Motor neuron (in vitro differentiated cells): ENCODE measurements at places on chromosomes 11 and 22. TPM values are rescaled to one million over a fixed set of nuclear protein-coding genes. Genes with fewer than 3 reads are reported as not detected.
A peak's percentile ranks its signal among the peaks of the same experiment; 100 is the strongest.

DNA sequence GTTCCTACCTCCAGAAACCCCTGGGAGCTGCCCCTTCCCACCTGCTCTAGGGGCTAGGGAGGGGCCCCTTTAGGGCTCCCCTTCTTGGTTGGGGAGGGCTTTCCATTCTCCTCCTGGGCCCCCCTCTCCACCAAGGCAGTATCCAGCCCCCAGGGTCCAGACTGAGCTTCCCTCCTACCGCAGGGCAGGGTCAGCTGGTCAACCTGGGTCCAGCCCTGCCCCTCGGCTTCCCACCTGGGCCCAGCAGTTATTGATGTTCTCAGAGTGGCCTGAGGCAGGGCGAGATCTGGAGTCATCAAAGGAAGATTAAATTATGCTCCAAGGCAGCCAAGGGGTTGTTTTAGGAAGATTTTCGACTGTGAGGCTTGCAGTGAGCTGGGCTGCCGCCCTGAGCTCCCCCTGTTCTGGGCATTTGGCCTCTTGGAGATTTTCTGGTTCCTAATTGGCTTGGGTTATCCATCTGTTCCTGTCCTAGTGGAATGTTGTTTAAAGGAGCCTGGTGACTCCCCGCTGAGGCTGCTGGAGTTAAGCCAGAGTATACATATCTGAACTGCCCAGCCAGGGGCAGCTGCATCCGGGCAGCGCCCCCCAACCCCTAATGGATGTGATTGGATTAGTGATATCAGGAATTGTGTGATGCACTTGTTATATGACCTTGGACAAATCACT, 1.8 kb upstream of the SLC22A8 start:
- ATAC-seq, result peak; percentile 21

- no peak for ATAC-seq
These were observed 154.6 kb downstream of the GRIK4 start for GRCh38 chr11:120666121-120666639.

DNA sequence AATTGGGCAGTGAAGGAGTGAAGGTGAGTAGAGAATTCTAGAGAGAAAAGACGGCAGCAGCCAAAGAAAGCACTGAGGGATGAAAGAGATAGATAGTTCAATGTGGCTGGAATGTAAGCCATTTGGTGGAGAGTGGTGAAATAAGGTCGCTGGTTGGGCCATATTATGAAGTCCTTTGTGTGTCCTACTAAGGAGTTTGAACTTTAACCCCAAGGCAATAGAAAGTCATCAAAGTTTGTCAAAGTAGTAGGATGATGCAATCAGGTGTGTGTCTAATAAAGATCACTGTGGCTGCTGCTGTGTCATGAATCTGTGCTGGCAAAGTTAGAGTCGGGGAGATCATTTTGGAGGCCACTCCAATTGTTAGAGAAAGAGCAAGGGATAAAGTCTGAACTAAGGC, 18.7 kb downstream of the RNF121 start:
- no peak for ATAC-seq

- ATAC-seq, result no peak
These were observed 2.9 kb upstream of the SHANK2 start for GRCh38 chr11:71255323-71255722.

- no peak for ATAC-seq
These were observed 39.9 kb downstream of the PTPRJ start for GRCh38 chr11:48020092-48020755.

DNA sequence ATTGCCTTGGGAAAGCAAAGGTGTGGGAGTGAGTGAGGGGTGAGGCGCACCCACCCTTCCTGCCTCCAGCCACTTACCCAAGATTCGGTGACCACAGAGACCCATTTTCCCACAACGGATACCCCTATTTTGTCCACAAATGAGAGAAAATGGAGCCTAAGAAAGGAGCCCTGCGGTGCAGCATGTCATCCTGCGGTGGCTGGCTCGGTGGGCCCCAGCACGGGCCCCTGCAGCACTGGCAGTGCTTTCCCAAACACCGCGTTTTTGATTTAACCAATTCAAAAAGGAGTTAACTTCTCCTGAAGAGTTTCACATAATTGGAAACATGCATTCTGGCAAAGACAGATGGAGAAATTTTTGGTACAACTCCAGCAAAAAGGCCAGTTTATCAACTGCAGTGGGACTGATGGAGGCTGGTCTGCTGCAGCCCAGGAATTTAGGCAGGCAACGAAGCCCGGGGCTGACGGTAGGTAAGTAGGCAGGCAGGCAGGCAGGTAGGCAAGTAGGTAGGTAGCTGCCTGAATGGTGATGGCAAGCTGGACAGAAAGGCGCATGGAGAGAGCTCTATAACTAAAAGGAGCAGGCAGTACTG, 84.2 kb downstream of the FDX1 start:
- no peak for ATAC-seq

Gene MMP8
- 0.10 and 0.11 TPM in 2 replicates for total RNA-seq

DNA sequence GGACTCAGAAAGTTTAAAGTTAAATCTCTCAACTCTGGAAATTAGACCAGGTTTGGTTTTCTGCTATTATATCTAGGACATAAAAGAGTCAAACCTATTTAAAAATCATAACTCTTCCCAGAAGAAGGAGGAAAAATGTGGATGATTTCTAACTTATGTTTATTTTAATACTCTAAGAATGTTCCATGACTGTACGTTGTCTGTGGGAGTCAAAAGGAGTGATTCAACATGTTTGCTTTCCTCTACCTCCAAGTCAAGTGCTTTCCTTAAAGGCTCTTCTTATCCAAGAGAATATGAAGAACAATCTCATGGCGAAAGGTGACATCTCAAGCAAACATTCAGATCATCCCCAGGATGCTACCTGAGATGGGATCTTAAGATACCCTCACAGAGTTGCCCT, 21.6 kb downstream of the OR51E1 start:
- no peak for ATAC-seq

Gene SLC22A25
- total RNA-seq, result 0.50 TPM in 1 of 2 replicates, not detected in the other

Gene TRIM49D1
- total RNA-seq, result 0.18 TPM in 1 of 2 replicates, not detected in the other

Gene HPX
- total RNA-seq, result 0.87 and 1.2 TPM in 2 replicates

DNA sequence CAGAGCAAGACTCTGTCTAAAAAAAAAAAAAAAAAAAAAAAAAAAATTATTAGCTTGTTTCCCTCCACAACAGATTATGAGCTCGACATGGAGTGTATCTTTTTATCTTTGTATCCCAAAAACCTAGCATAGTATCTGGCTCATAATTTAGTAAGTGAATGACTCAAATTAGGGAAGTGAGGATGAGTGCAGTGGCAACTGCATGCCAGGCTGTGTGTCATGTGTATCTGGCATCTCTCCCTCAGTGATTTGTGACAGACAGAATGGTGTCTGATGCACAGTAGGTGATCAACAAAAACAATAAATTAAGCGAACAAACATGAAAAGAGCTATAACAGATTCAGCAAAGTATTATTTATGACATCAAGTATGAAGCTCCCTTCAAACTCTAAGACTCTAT, 7.2 kb downstream of the STK33 start:
- ATAC-seq, result no peak

DNA sequence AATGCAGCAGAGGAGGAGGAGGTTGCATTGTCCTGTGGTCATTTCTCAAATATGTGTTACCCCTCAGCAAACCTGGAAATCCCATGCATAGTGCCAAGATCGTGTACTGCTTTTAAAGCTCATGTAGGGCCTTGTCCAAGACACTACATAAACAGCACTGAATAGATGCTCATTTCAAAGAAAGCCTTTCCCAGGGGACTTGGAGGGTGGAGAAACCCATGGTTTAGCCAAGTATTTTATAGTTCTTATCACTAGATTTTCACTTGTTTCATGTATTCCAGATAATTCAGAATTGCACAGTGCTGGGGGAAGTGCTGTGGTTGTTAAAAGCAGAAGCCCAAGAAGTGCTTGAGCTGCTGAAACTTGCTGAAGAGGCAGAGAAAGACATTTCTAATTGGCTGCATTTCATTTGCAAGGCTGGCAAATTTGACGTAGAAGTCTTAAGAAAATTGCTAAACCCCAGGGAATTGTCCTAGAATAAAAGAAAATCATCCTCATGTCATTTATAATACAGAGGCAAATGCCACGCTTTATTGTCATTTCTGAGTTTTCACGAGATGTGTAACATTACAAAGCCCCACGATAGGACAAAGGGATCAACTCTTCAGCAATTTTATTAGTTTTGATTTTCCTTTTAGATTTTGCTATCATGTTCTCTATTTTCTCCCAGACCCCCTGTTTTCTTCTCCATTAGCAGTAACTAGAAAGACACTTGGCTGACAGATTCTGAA, 20.1 kb downstream of the CSRP3 start:
- no peak for ATAC-seq

Gene CCDC73
- total RNA-seq, result 0.29 and 0.45 TPM in 2 replicates

DNA sequence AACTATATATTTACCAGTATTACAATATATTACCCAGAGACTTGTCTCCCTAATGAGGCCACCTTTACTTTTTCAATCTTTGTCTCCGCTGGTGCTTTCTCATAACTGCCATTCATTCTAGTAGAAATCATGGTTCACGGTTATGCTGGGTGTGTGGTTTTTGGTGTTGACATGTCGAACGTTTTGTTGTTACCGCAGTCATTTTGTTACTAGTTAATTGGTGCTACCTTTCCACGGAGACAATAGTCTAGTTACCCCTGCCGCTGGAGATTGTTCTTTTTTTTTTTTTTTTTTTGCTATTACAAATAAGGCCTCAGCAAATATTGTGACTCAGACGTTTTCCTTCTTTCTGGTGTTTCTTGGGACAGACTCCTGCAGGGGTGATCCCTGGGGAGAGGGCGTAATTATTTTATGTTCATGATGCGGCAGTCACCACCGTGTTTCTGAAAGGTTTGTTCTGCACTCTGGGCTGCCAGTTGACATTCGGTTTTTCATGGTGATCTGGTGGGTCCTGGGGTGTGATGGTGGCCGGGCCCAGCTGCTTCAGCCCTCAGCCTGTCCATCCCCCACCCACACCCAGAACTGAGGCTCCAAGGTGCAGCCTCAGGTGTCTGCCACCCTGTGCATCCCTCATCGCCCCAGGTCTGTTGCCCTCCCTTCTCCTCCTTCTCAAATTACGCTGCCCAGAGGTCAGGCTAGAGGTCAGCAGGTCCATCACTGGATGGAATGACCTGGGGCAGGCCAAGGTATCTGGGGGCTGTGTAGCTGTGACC, 28.6 kb downstream of the LRP5 start:
- ATAC-seq, result no peak

- ATAC-seq, result no peak
These were observed 93.7 kb downstream of the SOX6 start for GRCh38 chr11:16262645-16262955.

Gene SMIM35
- total RNA-seq, result 0.34 and 0.49 TPM in 2 replicates

DNA sequence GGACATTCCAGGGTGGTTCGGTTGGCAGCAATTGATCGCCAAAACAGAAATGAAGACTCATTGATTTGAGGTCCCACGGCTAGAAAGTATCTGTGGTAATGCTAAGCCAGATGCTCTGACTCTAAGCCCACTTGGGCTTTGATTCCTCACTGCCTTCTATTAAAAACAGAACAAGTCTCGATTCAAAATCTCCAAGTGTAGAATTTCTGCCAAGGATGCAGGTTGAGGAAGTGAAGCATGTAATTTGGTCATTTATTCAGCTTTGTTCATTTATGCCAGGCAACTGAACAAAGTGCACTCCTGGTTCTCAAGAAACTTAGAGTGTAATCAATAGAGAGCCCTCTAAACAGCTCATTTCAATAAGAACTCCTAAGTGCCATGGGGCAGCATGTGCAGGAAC, 2.3 kb upstream of the CEP295 start:
- no peak for ATAC-seq

Gene RAC2
- 82.6 and 94.3 TPM in 2 replicates for total RNA-seq

- ATAC-seq, result no peak
These were observed 18.1 kb downstream of the IL17REL start for GRCh38 chr22:49994361-49995040.

Gene MMP12
- total RNA-seq, result 0.29 and 0.30 TPM in 2 replicates

GRCh38 chr11:1502954-1503707, 16.6 kb upstream of the MOB2 start:
- ATAC-seq, result no peak

DNA sequence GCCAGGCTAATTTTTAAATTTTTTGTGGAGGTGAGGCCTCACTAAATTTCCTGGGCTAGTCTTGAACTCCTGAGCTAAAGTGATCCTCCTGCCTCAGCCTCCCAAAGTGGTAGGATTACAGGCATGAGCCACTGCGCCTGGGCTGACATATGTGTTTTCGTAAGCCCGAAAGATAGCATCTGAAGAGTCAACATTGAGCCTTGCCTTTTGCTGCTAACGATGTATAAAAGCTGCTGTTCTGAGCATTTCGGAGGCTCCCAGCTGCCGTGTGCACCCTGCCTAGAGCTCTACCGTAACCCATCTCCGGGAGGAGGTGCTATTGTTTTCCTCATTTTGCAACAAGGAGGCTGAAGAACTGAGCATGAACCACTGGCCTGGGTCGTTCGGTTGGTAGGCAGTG, 18.1 kb upstream of the PPP6R3 start:
- ATAC-seq, result no peak

- ATAC-seq, result no peak
These were observed 112.2 kb downstream of the SBF2 start for GRCh38 chr11:10181811-10182210.

DNA sequence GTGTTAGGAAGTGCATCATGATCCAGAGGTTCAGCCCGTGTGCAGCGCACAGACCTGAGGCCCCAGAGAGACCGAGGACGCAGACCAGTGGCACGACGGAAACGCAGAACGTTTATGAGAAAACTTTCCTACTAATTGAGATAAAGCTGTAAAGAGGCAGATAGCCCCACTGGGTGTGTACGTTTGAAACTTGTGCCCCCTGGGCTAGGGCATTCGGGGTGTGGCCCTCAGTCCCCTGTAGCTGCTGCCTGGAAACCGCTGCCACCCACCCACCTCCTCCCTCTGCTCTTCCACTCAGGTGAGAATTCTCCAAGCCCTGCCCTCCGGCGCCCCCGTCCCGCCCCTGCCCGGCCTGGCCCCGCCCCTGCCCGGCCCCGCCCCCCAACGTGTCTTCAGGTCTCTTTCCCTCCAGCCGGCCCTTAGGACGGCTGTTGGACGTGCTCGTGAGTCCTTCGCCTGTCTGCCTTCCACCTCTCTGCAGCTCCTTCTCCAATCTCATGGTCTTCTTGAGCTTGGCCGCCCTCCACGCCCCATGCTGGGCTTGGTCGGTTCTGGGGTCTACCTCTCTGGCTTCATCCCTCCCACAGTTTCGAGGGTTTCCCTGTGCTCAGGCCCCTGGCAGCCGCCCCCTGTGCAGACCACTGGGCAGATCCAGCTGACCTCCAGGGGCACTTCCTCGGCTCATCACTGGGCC, 12.1 kb downstream of the MAPK8IP2 start:
- ATAC-seq, result peak; percentile 20

- ATAC-seq, result no peak
These were observed 17.6 kb upstream of the CADM1 start for GRCh38 chr11:115521825-115522224.

Gene SYVN1
- 11.0 and 14.3 TPM in 2 replicates for total RNA-seq

- ATAC-seq, result no peak
These were observed 8.1 kb upstream of the GLYAT start for GRCh38 chr11:58739725-58740430.

- peak; percentile 21 for ATAC-seq
These were observed 105.3 kb upstream of the E2F8 start for GRCh38 chr11:19345848-19346681.

DNA sequence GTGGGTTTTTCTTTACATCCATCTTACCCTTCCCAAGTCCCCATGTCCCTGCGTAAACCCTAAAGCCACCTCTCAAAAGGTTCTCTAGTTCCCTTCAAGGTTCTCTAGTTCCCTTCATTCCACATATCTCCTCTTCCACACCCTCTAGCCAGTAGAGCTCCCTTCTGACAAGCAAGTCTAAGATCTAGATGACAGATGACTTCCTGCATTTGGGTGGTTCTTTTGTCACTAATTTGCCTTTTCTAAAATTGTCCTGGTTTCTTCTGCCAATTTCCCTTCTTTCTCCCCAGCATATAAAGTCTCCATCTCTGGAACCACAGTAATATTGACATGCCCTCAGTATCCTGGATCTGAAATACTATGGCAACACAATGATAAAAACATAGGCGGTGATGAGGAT, 7.8 kb downstream of the CD3E start:
- no peak for ATAC-seq

GRCh38 chr22:38955926-38956325, 1.5 kb upstream of the APOBEC3A start:
- no peak for ATAC-seq

Gene KCNK4
- total RNA-seq, result 0.78 and 1.2 TPM in 2 replicates
